GM12892 (cell line): ENCODE measurements at places on chromosomes 5 and 9.

- no peak for DNase-seq
Observed at GRCh38 chr9:118003240-118003639, 299.0 kb downstream of the TLR4 start.

- DNase-seq = no peak
Observed at GRCh38 chr9:5949103-5949699, 58.5 kb downstream of the MLANA start.

DNA sequence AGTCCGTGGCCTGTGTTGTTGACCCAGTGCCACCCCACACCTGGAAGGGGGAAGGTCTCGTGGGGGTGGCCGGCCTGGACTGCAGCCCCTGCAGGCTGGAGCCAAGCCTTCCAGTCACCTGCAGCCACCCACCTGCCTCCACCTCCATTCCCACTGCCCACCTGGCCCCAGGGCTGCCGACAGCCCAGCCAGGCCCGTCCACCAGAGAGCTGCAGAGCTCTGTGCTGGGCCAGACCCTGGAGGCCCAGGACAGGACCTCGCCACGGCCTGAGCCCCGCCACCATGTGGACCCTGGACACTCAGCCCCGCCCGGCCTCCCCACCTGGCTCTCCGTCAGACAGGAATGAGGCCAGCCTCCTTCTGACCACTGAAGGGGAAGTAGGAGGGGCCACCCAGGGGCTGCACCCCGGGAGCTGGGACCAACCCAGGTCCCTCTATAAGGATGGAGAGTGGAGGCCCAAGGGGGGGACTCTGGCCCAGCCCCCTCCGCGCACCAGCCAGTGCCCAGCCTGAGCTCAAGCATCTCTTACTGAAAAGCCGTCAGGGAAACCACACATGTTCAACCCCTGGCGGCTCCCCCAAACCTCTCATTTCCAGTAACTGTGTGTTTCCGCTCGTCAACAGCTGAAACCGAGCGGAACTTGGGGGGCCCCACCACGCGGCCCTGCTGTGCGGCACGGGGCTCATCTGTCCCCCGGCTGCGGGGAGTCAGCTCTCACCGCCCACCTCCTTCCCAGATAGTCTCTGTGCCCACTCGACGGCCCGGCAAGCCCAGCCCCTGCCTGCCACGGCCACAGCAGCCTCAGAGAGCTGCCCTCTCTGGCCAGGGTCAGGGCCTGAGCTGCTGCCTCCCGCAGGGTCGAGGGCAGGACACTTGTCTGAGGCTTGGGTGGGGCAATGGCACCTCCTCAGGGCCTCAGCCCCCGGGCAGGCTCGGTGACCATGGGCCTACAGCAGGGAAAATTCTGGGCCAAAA lies 12.8 kb downstream of the NOTCH1 start:
- DNase-seq = peak; percentile 59

GRCh38 chr5:54360925-54361662 lies 50.7 kb upstream of the ARL15 start:
- DNase-seq = no peak

DNA sequence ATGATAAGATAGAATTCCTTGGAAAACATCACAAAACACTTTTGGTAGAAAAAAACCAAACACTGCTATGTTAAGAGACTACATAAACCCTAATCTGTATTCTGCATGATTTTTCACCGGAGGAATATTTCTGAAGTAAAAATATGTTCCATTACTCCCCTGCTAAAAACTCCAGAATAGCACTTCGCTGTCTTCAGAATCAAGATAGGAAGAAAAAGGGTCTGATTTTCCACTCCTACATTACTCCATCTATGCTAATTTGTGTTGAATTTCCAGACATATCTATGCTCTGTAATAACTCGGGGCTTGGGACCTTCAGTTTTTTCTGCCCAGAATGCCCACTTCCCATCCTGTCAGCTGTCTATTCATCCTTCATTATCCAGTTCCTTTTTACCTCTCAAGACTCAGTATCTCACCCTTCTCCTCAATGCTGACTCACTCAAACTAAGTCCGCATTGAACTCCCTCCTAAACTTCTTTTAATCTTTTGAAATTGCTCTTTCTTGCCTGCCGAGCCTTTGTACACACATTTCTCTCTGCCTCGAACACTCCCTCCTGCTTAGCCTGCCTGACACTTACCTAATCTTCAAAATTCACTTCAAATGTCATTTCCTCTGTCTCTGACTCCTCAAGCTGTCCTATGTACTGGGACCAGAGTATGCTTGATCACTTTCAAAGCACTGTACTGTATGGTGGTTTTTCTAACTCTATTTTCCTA lies 171.0 kb downstream of the ARRDC3 start:
- DNase-seq = no peak

DNA sequence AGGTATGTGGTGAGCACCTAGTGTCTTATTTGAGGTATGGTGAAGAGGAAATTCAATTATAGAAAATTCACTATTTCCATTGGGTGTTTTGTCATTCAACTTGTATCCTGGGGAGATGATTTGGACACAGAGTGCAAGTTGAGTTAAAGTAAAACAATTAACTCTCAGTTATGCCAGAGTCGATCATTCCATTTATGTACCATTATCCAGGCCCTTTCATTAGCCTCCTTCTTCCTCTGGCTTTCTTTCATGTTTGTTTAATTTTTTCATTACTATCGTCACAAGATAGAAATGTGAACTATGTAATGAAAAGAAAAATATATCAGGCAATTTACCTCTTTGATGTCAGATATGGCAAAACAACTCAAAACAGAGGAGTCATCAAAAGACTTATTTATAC lies 1347.2 kb upstream of the NUDT12 start:
- DNase-seq = no peak

DNA sequence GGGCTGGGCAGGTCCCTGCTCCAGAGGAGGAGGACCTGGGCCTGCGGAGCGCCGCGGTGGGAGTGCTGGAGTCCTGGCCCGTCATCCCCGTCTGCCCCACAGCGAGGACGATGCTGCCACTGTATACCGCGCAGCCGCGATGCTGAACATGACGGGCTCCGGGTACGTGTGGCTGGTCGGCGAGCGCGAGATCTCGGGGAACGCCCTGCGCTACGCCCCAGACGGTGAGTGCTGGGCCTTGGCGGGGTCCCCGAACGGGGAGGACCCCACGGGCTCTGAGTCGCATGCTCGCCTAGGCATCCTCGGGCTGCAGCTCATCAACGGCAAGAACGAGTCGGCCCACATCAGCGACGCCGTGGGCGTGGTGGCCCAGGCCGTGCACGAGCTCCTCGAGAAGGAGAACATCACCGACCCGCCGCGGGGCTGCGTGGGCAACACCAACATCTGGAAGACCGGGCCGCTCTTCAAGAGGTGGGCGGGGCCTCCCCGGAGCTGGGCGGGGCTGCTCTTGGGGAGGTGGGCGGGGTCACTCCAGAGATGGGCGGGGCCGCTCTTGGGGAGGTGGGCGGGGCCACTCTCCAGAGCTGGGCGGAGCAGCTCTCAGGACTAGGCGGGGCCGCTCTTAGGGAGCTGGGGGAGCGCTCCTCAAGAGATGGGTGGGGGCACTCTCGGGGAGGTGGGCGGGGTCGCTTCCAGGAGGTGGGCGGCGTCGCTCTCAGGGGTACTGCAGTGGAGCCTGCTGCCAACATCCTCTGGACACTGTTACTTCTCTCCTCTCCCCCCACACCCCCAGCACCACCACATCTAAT lies 13.1 kb downstream of the LRRC26 start:
- no peak for DNase-seq

GRCh38 chr5:176836811-176837706 lies 26.7 kb downstream of the UNC5A start:
- no peak for DNase-seq
